ENCODE measurements at places on chromosomes 2 and 18.

DNA sequence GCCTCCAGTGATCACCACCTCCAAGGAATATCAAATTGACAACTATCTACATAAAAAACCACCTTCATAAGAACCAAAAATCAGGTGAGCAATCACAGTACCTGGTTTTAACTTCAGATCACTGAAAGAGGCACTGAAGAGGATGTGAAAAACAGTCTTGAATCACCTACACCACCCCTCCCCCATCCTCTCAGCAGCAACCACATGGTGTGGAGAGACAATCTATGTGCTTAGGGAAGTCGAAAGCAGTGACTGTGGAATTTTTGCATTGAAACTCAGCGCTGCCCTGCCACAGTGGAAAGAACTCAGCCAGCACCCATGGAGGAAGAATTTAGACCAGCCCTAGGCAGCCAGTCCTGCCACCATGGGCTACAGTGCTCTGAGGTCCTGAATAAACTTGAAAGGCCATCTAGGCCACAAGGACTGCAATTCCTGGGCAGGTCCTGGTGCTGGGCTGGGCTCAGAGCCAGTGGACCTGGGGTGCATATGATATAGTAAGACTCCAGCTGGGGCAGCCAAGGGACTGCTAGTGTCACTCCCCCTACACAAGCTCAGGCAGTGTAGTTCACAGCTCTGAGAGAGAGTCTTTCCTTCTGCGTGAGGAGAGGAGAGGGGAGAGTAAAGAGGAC lies 75.6 kb downstream of the ATL2 start:
- DNase-seq = no peak

DNA sequence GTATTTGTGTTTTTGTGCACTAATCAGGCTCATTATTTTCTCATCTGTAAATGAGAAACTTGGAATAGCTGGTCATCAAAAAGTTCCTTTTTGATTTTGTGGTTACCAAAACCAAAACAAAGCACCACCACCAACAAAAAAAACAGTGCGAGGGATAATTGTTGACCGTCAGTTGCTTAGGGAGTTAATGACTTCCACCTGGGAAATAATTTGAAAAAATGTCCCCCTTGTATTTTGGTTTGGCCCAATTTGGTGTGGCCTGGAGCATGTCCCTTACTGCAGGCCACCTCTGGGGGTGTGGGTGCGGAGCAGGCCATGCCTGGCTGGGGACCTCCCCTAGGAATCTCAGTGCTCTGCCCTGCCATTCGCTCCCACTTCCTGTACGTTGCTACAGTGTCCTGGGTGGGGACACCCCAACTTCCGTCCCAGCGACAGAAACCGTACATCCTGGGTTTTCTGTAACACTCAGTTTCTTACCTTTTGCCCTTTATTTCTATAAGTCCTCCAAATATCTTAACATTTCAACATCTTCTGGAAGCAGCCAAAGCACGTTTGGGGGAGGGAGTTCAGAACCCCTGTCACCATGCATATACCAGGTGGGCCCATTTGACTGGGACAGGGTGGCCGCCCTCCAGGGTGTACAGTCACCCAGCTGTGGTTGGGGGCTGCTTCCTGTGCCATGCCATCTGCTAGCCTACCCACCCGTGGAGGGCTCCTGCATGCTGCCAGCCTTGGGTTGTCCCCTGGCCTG lies 31.3 kb downstream of the NCK2 start:
- DNase-seq = no peak

- DNase-seq = no peak
These were observed 325.4 kb downstream of the ERBB4 start for GRCh38 chr2:212213191-212213590.

GRCh38 chr18:12255626-12256026 lies 1.5 kb downstream of the CIDEA start:
- no peak for DNase-seq

GRCh38 chr18:75154997-75155396 lies 53.9 kb downstream of the PTGR3 start:
- DNase-seq = no peak

DNA sequence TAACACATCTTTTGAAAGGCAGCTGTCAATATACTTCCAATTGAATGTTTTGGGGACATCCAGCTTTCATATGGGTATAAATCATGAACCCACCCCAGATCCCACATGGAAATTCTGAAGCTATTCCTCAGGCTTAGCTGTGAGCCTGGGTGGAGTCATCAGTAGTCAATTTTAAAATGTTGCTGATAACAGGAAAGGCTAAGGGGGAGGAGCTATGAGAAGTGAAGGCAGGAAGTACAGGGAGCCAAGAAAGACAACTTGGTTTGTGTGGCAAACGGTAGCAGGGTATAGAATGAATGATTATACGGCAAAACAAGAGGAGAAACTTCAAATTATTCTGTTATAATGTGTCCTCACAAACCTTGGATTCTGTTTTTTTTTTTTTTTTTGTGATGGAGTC lies 108.6 kb downstream of the QPCT start:
- no peak for DNase-seq

DNA sequence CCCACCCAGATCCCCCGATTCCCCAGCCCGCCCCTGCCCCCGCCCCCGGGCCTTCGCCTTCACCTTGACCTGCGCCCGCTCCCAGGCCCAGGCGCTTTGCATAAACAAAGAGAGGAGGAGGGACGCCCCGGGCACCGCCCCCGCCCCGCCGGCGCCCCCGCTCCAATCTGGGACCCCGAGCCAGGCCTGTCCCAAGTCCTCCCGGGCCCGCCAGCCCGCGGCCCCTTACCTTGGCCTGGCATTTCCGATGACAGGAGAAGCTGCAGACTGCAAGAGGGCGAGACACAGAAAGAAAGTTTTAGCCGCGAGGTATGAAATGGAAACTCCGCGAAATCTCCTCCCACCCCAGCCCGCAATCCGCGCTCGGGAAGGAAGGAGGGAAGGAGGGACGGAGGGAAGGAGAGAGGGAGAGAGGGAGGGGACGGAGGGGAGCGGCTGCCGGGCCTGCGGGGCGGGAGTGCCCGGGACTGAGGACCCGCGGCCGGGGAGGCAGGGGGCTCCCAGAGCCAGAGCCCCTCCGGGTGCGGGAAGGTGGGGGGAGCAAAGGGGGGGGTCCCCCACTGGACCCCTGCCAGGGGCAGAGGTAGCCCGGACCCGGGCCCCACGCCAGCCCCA lies 24.2 kb downstream of the TNS1 start:
- DNase-seq = no peak

- DNase-seq = peak; percentile 30
These were observed 646 bp downstream of the PHLPP1 start for GRCh38 chr18:62715759-62716615.

DNA sequence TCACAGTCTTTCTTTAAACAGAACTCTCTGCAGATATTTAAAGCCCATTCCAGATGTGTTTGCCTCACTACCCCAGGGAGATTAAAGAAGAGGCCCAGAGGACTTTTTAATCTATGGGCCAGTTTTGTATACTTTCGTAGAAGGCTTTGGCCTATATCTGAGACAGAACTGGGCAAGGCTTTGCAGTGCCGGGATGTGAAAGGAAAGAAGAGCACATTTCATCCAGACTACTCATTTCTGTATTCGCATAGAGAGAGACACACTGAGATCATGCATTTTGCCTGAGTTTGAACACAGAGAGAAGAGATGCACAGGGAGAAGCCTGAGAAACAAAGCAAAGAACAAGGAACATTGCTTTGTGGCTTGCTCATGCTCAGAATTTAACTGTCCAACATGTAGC lies 54.9 kb upstream of the SLC5A7 start:
- no peak for DNase-seq

GRCh38 chr2:45117383-45117782 lies 108.1 kb upstream of the SIX2 start:
- DNase-seq = no peak

GRCh38 chr18:62625019-62625418 lies 90.3 kb upstream of the PHLPP1 start:
- no peak for DNase-seq

- DNase-seq = no peak
These were observed 132.2 kb downstream of the DOCK10 start for GRCh38 chr2:224909885-224910573.

GRCh38 chr2:61660511-61661388 lies 122.6 kb upstream of the XPO1 start:
- DNase-seq = peak; percentile 27

GRCh38 chr2:7646024-7646423 lies 728.8 kb downstream of the RNF144A start:
- peak; percentile 5 for DNase-seq

DNA sequence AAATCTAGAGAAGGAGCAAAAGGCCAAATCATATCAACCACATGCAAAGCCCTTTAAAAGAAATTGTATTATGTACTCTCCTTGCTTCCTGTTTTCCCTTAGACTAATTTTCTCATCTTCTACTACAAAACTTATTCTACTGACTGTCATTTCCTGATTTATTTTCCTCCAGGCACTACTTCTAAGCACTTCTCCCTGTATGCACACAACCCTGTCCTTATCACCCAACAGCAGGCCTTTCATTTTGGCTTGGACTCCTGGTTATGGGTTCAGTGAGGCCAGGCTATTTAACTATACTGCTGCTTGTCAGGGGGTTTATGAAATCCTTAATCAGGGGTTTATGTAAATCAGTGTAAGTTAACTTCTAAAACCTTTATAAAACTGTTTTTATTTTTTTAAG lies 205.1 kb upstream of the FAM98A start:
- DNase-seq = no peak

DNA sequence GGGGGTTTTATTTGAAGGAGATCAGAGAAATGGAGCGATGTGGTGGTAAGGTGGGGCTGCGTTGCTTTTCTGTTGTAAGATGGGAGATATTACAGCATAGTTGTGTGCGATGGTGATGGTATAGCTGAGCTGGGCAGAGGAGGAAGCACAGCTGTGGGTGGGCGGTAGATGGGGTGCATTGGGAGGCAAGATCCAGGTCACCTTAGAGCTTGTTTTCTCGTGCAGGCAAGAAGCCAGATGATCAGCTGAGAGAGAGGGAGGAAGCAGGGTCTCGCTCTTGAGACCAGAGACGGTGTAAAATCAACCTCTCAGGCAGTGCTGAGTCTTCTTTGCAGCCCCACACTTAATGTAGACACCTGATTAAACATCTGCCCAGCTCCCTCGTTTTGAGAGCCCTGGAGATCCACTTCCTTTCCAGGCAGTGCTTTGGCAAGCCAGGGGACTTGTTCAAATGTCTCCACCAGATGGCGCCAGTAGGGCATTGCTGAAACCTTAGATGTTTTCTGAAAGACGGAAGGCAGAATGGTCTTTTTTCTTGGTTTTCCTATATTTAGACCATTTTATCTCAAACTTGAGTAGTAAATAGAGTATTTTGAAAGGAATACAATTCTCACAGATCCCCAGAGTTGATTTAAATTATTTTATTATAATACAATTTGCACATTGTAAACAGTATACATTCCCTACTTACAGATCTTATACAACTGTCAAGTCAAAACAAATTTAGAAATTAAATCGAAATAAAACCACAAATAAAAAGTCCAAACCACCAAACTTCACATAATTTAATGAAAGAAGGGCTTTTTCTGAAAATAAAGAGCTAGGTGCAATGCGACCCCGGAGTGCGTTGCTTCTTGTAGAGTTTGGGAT lies 21.1 kb upstream of the LYPD6B start:
- DNase-seq = peak; percentile 87

- DNase-seq = no peak
These were observed 21.6 kb upstream of the ITGB6 start for GRCh38 chr2:160221391-160222276.
